ENCODE measurements at places on chromosomes 6 and 20. TPM values are rescaled to one million over a fixed set of nuclear protein-coding genes. Genes with fewer than 3 reads are reported as not detected.

DNA sequence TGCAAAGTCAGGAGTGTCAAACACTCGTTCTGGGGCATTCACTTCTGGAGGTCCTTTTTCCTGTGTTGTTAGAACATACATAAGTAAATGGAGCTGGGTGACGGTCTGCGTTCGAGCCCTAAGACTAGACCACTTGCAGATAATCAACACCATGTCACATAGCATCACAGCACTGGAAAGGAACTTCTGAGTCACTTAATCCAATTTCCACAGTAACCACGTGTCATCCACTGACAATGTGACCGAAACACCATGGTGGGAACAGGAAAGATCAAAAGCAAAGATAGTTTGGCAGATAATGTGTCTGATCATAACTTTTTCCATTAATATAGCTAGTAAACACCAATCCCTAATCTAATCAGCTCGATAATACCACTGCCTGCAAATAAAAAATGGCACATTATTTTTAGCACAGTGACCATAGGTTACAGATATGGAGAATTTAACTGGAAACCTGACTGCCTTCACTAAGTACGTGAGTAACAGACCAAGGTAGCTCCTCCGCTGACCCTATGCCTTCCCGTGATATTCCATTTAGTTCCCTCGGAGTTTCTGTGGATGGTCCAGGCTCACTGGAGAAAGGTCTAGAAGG lies 34.8 kb downstream of the WRNIP1 start:
- no peak for DNase-seq

- DNase-seq: no peak
Observed at GRCh38 chr6:156982168-156982567, 205.0 kb downstream of the ARID1B start.

GRCh38 chr6:125950293-125950692 lies 6.3 kb upstream of the HINT3 start:
- no peak for DNase-seq

DNA sequence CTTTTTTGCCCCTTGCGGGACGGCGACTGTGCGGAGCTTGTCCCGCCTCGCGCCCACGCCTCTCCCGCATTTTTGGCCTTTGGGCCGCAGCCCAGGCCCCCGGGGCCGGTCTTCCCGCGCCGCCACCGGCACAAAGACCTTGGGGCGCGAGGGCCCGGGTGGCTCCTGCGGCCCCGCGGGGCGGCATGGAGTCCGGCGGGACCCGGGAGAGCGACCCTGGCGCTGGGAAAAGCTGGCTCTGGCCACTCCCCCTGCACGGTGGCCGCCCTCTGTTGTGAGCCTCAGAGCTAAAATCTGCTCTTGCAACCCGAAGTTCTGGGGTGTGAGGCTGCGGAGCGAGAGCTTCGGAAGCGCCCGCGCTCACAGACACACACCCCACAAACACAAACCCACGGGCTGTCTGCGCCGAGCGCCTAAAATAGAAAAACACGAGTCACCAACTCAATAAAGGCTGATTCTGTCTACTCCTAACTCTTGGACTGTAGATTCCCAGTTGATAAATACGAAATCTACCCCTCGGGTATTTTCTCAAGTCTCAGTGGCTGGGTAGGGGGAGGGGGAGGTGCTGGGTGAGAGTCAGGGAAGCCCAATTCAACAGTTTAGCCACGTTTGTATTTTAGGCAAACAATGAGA lies 496 bp upstream of the BEND3 start:
- no peak for DNase-seq

LPIN3 gene
- 38.6 TPM for total RNA-seq

DNA sequence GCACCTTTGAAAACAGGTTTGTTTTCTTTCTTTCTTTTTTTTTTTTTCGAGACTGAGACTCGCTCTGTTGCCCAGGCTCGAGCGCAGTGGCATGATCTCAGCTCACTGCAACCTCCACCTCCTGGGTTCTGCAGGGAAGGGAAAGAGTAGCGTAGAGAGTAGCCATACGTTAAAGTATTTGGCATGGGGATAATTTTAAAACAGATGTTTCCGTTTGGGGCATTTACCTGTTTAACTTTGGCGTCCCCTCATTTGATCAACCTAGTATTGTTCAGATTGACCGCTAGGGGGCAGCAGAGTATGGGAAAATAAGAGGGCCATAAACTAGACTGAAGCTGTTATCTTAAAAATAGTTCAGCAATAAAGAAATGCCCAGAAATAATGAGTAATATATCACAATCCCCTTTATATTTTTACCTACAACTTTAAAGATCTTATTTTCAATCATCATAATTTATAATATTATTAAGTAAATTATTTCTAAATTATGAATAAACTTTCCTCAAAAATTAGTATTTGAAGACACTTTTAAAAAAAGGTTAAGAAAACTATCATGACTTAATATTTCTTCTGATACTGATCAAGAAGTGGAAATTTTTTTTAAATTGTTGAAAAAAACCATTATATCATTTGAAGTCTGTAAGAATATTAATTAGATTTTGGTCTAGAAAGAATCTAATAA lies 7.6 kb upstream of the TAAR9 start:
- DNase-seq: no peak

- DNase-seq: no peak
Observed at GRCh38 chr20:35551503-35551902, 9.6 kb downstream of the ERGIC3 start.

All from esophagus squamous epithelium (tissue), 5 donors.